ENCODE measurements at places on chromosomes 11 and 22.

DNA sequence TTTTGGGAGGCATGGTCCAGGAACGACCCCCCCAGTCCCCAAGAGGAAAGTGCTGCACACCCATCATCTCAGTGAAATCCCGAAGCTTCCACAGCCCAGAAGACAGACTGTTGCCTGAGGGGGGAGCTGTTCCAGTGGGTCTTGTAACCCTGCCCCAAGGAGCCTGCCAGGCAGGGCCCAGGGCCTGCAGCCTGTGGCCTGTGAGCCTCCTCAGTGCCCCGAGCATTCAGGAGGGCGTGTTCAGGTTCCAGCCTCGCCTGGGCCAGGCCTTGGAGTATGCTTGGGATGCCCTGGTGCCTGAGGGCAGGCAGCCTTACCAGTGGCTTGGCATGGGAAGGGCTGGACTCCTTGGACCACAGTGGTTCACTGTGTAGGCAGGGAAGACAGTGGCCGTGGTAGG lies 18.0 kb upstream of the CABP2 start:
- DNase-seq = no peak

GRCh38 chr22:20442485-20443284 lies 5.1 kb upstream of the SCARF2 start:
- DNase-seq = no peak

GRCh38 chr11:12288931-12289666 lies 88.3 kb upstream of the PARVA start:
- DNase-seq = no peak

- no peak for DNase-seq
These were observed 44.3 kb downstream of the MICAL3 start for GRCh38 chr22:17980015-17980590.

DNA sequence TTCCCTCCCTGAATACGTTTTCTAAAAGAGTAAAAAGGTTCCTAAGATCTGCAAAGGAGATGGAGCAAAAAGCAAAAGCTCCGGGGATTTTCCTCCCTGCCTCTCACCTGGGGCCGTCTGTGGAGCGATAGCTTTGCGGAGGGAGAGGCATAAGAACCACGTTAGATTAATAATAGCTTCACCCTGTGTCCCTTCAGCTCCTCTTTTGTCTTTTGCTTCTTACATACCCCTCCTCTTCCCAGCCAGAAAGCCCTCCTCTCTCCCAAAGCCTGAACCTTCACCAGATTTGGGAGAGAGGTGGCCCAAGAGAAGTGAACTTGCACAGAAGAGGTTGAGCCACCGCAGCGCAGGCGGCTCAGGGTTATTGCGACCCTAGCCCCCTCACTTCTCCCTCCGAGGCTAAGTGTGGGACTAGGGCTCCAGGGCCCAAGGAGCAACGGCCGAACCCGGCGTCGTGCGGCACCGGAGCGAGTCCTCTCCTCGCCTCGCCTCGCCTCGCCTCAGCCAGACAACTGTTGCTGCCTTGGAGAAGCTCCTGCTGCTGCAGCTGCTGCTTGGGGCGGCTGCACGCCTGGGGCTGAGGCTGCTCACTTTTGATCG lies 97.6 kb upstream of the HSD17B12 start:
- no peak for DNase-seq

DNA sequence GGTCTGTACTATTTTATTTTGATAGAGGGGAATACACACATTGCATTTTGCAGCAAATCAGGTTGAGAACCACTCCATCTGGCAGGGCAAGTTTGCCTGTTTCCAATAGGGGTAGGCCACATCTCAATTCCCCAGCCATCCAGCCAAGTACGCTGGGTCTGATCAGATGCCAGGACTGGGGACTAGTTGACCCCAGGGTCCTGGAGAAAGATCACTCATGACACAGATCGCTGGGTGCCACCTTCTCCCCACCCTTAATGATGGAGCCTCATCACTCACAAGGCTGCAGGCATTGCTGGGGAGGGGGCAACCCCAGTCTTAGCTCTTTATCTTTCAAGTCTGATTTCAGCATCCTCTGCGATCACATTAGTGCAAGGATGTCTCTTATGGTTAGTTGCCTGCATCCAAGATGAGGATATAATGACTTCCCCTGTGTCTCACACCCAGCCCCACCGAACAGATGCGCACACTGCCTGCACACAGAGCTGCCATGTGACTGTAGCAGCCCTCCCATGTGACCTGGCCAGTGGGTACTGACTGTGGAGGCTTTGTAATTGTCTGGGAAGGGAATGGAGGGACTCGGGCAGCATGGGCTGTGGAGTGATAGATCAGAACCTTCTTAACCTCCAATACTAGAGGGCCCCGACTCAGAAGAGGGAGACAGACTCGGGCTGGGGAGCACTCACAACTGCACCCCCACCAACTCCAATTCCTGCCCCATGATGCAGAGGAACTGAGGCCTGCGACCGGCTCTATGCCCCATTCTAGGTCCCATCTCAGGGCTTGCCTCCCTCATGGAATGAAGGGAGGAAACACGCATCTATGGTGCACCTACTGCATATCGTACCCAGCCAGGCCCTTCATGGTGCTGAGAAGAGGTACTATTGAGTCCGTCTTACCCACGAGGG lies 155.8 kb downstream of the DSCAML1 start:
- no peak for DNase-seq

- no peak for DNase-seq
These were observed 48.7 kb upstream of the SYT13 start for GRCh38 chr11:45334836-45335235.

DNA sequence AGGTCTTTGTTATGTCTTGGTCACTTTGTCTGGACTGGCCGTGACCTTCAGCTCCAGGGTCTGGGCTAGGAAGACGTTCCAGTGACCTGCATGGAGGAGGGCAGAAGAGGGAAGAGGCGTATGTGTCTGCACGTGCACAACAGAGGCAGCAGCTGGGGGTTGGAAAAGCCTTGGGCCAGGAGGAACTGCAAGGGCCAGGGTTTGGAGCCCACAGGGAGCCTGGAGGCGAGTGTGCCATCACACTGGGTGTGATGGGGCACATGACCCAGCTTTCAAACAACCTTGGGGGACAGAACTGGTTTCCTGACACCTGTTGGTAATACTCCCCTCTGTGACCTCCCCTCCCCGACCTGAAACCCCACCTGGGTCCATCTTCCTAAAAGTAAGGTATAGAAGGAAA lies 34.7 kb downstream of the CHRDL2 start:
- no peak for DNase-seq

- DNase-seq = no peak
These were observed 159 bp downstream of the FZD4 start for GRCh38 chr11:86955111-86955360.

Data from AG08395 (cell line).